Dermis microvascular lymphatic vessel endothelial cell (primary cell): ENCODE measurements at places on chromosomes 7 and 10. TPM values are rescaled to one million over a fixed set of nuclear protein-coding genes. Genes with fewer than 3 reads are reported as not detected.

FLNC gene
- total RNA-seq, result 130 and 133 TPM in 2 replicates

LIPF gene
- total RNA-seq, result not detected in 2 replicates

ADCY1 gene
- total RNA-seq, result 0.51 and 1.1 TPM in 2 replicates

CYP3A7 gene
- total RNA-seq, result not detected in 2 replicates

CRPPA gene
- 1.2 and 1.8 TPM in 2 replicates for total RNA-seq

TAS2R5 gene
- 0.26 and 0.51 TPM in 2 replicates for total RNA-seq

HMX3 gene
- total RNA-seq, result not detected in 2 replicates

TMEM184A gene
- total RNA-seq, result under 0.01 and 0.13 TPM in 2 replicates

IFIT1B gene
- total RNA-seq, result not detected in 2 replicates

NEUROG3 gene
- not detected in 2 replicates for total RNA-seq

SPACDR gene
- 0.39 and 0.76 TPM in 2 replicates for total RNA-seq

MMP21 gene
- total RNA-seq, result 0.13 and 0.51 TPM in 2 replicates

WNT8B gene
- total RNA-seq, result under 0.01 TPM in 1 of 2 replicates, not detected in the other

CUZD1 gene
- 0.25 and 0.26 TPM in 2 replicates for total RNA-seq

C7orf33 gene
- total RNA-seq, result not detected in 2 replicates

GGCT gene
- 21.0 and 33.4 TPM in 2 replicates for total RNA-seq

HOXA9 gene
- 3.2 and 4.7 TPM in 2 replicates for total RNA-seq

ENTPD1 gene
- 5.3 and 6.2 TPM in 2 replicates for total RNA-seq

GDF2 gene
- total RNA-seq, result not detected in 2 replicates

CCDC136 gene
- 0.76 and 1.3 TPM in 2 replicates for total RNA-seq

DNA sequence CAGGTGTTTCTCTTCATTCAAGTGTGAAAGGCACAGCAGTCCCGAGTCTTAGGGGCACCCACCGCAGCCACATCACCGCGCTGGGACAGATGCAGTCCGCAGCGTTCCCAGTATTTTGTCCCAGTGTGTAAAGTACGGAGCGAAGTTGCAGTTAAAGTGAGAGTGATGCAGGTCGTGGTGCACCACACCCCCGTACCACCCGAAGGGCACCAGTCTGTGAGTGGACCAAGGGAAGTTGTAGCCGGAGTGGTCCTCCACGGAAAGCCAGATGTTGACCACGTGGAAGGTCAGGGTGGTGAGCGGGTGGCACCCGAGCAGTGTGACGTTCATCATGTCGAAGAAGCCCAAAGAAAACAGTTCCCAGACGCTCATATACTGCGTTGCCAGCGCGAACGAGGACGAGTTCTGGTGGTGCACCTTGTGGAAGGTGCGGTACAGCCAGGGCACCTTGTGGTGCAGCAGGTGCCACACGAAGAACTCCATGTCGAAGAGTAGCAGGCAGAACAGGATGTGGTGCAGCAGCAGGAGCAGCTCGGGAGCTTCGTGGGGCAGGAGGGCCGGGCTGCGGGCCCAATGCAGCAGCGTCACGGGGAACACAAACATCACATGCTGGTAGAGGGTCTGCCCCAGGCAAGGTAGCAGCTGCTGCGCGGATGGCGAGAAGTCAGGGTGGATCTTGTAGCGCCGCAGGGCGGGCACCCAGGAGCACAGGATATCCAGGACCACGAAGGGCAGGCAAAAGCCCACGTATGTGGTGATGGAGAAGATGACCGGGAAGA is 526 bp downstream of the CH25H start:
- no peak for DNase-seq

GRCh38 chr10:17758200-17758599 is 6.2 kb downstream of the TMEM236 start:
- DNase-seq, result peak; percentile 75

- DNase-seq, result no peak
Measured at GRCh38 chr7:6209340-6209739, 63.1 kb downstream of the CYTH3 start.

GRCh38 chr7:2037808-2038522 is 194.8 kb downstream of the MAD1L1 start:
- DNase-seq, result no peak

- DNase-seq, result no peak
Measured at GRCh38 chr7:73900286-73900685, 39.3 kb downstream of the TMEM270 start.

- DNase-seq, result no peak
Measured at GRCh38 chr10:34295142-34295548, 520.0 kb downstream of the PARD3 start.

GRCh38 chr10:72261784-72262404 is 11.8 kb upstream of the DDIT4 start:
- no peak for DNase-seq

- no peak for DNase-seq
Measured at GRCh38 chr7:47186316-47186715, 395.6 kb downstream of the TNS3 start.

- DNase-seq, result peak; percentile 51
Measured at GRCh38 chr7:65820287-65820950, 52.5 kb upstream of the VKORC1L1 start.

DNA sequence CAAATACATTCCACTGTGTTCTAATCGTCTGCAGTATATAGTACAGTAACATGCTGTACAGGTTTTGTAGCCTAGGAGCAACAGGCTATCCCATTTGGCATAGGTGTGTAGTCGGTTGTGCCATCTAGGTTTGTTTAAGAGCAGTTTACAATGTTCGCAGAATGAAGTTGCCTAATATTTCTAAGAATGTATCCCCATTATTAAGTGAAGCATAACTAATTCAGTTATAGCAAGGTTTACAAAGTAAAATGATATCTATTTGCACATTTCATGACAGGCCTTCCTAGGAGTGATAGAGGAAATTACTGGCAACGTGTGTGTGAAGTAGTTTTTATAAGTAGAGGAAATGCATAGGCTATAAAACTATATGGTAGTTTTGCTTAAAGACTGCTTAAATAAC is 4.0 kb downstream of the CREM start:
- no peak for DNase-seq

DNA sequence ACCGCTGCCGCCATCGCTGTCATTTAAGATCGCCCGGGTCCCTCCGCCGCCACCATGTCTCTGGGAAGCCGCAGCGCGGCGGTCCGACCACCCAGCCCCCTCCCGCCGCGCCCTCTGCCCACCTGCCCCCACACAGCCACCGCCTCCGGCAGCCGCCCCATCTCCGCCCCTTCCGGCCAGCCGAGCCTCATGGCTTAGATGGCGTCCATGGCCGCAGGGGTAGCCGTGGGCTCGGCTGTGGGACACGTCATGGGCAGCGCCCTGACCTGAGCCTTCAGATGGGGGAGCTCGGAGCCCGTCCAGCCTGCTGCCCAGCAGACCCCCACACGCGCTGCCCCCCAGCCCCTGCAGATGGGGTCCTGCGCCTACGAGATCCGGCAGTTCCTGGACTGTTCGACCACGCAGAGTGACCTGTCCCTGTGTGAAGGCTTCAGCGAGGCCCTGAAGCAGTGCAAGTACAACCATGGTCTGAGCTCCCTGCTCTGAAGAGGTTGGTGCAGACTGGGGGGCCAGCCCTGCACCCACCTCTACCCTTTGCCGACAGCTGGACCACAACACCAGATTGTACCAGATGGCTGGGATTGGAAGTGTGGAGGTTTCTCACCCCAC is 38.0 kb upstream of the TARP start:
- peak; percentile 24 for DNase-seq

DNA sequence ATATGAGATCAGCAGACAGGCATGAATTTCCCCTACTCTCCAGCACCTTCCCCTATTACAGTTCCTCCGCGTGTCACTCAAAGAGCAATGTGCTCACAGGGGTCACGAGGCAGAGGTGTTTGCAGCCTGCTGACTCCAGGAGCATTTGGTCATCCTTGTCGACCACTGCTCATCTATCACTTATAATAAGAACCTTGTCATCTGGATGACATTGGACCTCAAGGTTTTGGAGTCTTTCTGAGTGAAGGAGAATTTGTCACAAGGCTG is 32.9 kb upstream of the PLPP4 start:
- no peak for DNase-seq

DNA sequence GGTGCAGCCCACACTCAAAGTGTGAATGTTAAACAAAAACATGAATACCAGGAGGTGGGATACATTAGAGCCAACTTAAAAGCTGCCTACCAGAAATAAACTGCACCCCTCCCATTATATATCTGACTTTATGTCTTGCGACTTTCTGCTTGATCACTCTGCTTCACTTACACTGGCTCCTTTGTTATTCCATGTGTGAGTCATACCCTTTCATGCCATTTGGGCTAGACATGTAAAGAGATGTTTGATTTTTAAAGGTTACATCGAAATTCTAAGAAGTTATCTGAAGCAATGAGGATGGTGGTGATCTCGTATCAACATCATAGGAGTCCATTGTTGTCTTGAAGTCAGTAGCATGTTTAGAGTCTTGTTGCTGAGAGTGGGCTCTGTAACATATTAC is 31.6 kb upstream of the ETV1 start:
- DNase-seq, result no peak

DNA sequence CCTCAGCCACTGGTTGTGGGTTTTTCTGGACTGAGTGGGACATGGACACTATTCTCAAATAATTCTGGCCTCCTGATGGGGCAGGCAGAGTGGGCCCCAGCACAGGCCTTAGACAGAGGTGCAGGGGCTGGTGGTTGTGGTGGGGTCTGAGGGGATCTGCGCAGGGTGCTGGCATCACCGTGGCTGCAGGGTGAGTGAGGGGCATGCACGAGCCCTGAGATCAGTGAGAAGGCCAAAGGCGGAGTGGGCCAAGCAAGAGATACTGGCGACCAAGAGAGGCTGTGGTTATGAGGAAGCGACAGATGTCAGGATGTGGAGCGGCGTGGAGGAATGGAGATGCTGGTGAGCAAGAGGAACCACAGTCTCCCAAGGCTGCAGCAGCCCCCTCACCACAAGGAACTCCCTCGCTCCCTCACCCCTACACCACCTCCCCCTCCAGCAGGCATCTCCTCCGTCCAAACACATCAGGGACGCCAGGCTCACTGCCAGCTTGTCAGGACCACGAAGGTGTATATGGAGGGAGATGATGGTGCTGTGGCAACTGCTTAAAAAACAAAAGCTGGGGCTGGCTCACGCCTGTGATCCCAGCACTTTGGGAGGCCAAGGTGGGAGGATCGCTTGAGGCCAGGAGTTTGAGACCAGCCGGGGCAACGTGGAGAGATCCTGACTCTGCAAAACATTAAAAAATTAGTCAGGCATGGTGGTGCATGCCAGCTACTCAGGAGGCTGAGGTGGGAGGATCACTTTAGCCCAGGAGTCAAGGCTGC is 9.6 kb downstream of the PRF1 start:
- DNase-seq, result no peak

DNA sequence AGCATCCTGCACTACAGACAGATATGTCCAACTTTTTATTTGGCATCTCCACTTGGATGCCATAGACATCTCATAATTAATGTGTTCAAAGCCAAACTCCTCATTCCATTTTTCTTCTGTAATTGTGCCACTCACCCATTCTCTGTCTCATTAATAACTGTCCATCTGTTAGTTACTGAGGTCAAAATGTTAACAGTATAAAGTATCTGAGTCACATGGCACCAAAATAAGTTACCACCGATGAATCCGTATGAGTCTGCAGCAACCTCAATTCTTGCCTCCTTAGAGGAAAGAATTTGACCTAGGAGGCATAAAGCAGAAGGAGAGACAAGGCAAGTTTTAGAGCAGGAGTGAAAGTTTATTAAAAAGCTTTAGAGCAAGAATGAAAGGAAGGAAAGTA is 16.5 kb upstream of the NT5C3A start:
- DNase-seq, result no peak

DNA sequence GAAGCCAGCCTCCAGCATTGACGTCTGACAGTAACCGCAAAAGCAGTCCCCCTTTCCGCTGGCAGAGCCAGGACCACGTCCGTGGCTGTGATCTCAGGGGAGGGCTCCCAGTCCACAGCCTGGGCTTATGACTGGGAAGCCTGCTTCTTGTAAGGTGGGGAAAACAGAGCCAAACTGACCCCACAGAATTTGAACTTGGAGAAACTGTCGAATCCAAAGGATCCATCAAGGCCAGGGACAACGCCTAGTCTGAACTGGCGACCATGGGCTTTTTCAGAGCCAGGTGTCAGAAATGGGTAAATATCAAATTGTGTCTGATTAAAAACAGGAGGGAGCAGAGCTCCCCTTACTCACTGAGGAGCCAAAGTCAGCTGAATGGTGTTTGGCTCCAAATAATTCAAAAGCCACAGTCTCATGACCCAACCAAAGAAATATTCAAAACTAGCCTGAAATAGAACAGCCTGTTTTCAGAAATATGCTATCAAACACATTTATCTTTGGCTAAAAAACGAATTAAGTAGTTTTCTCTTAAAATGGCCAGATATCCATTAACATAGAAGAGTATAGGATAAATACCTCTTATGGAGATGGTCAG is 751.4 kb upstream of the GALNT17 start:
- DNase-seq, result no peak

- DNase-seq, result peak; percentile 32
Measured at GRCh38 chr10:125084191-125084613, 76.2 kb downstream of the CTBP2 start.
